Activated T-helper 1 cell treated with anti-CD3 and anti-CD28 coated beads, Interleukin-12 subunit alpha, Interleukin-12 subunit beta, Interleukin-2, Interleukin-4 antibody, amounts not matched to agents 30 ng/mL and 10 ng/mL and 1 ng/mL, durations not matched to agents 14 hours and 24 hours and 36 hours (primary cell): ENCODE measurements at places on chromosomes 16 and 17. TPM values are rescaled to one million over a fixed set of nuclear protein-coding genes. Genes with fewer than 3 reads are reported as not detected.
A peak's percentile ranks its signal among the peaks of the same experiment; 100 is the strongest.

Gene KRT27
- not detected in 2 replicates for total RNA-seq

DNA sequence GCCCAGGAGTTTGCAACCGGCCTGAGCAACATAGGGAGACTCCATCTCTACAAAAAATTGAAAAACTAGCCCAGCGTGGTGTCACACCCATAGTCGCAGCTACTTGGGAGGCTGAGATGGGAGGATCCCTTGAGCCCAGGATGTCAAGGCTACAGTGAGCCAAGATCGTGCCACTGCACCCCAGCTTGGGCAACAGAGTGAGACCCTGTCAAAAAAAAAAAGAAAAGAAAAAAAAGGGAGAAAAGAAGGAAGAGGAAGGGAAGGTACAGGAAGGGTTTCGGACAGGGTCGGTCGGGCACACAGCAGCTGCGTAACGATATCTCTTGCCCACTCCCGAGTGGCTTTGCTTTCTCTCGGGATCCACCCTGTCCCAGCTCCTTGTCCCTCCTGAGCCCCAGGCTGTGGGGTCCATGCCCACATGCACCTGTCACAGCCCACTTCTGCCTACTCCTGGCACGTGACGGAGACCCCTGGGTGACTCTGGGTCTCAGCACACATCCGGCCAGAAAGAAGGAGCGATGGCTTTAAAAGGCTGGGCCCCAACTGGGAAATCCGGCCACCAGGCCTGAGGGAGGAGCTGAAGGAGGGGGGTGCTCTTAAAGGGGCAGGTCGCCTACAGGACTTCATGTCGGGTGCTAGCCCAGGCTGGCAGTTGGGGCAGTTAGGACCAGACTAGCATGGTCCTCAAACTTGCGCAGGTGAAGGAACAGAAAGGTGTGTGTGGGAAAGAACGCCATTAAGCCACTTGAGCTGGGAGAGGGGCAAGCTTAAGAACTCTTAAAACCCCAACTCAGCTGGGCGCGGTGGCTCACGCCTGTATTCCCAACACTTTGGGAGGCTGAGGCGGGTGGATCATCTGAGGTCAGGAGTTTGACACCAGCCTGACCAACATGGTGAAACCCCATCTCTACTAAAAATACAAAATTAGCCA lies at the start of gene GHDC:
Gene GHDC (minus strand): TSS at position 526 of the 931 bp plus-strand sequence. CDS start 913 bp downstream, outside the sequence.
- peaks cover 5% of the 10 kb centered on the region for H3K36me3 ChIP-seq
- no peaks in the 10 kb centered on the region for H3K27me3 ChIP-seq
- H3K27ac ChIP-seq: peak within 1 kb of the TSS; percentile 95

Gene FBXL16
- 6.3 and 7.6 TPM in 2 replicates for total RNA-seq

- no peaks in the 10 kb centered on the region for H3K4me1 ChIP-seq
- H3K27ac ChIP-seq: no peak overlapping the region
- peaks cover 18% of the 10 kb centered on the region for H3K36me3 ChIP-seq
- H3K27me3 ChIP-seq: no peaks in the 10 kb centered on the region
These were observed 89.9 kb downstream of the ABR start for GRCh38 chr17:1089915-1090314.

Gene ATP5PD
- total RNA-seq: 152 and 165 TPM in 2 replicates

GRCh38 chr17:49687878-49688491 lies 10.1 kb upstream of the SPOP start:
- no peaks in the 10 kb centered on the region for H3K27me3 ChIP-seq
- H3K36me3 ChIP-seq: peaks cover 8% of the 10 kb centered on the region
- H3K4me3 ChIP-seq: peak overlapping the region; percentile 31
- DNase-seq: no peak

DNA sequence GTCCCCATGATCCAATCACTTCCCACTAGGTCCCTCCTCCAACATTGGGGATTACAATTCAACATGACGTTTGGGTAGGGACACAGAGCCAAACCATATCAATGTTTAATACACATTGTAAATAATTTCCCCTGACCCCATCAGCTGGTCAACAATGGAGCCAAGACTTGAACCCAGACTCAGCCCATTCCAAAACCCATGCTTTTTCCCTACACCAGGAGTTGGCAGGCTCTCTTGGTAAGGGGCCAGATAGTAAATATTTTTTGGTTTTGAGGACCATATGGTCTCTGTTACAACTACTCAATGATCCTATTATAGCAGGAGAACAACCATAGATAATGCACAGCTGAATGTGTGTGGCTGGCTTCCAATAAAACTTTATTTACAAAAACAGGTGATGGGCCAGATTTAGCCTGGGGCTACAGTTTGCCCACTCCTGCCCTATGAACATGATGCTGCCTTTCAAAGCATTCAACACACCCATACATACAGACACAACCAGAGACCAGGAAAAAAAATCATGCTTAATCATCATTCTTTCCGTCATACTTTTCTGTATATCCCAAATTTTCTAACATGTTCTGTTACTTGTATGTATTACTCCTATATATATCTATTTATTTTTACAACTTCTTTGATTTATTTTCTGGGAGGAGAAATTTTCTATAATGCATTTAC lies 22.1 kb upstream of the MSI2 start:
- H3K27me3 ChIP-seq: peaks cover 23% of the 10 kb centered on the region
- no peak overlapping the region for H3K4me3 ChIP-seq
- no peaks in the 10 kb centered on the region for H3K36me3 ChIP-seq
- no peak overlapping the region for H3K27ac ChIP-seq
- no peak for DNase-seq
- no peaks in the 10 kb centered on the region for H3K4me1 ChIP-seq

DNA sequence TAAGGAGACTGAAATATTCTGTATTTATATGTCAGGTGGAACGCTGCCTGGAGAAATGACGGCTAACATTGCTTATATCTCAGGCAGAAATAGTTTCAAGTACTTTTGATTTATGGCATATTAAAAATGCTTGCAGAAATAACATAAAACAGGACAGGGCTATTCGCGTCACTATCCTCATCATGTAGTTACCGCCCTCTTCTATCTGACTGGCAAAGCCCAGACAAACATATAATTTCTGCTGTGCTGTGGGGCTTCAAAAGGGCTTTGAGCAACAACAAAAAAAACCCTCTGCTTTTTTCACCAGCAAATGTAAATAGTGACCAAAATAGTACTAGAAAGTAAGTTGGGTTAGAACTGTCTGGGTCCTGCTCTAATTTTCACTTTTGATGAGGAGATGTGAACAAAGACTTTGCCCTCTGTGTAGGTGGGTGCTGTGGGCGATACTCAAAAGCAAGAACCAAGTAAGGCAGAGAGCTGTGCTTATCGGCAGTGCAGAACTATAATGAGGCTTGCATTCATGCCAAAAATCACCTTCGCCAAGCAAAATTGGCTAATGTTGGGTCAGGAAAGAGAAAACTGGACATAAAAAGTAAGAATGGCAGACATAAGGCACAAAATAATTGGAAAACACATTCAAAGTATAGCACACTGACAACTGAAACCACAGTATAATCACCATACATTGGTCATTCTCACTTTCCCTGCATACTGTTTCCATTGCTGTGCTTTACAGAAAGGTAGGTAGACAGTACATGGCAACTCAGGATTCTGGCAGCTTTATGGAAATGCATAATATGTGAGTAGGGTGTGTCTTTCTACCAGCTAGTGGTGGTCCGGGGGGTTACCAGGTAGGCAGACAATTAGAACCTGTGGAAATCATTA lies 151.2 kb upstream of the AXIN2 start:
- H3K36me3 ChIP-seq: no peaks in the 10 kb centered on the region
- no peaks in the 10 kb centered on the region for H3K4me1 ChIP-seq
- H3K27ac ChIP-seq: no peak overlapping the region
- no peak for DNase-seq
- H3K4me3 ChIP-seq: no peak overlapping the region

DNA sequence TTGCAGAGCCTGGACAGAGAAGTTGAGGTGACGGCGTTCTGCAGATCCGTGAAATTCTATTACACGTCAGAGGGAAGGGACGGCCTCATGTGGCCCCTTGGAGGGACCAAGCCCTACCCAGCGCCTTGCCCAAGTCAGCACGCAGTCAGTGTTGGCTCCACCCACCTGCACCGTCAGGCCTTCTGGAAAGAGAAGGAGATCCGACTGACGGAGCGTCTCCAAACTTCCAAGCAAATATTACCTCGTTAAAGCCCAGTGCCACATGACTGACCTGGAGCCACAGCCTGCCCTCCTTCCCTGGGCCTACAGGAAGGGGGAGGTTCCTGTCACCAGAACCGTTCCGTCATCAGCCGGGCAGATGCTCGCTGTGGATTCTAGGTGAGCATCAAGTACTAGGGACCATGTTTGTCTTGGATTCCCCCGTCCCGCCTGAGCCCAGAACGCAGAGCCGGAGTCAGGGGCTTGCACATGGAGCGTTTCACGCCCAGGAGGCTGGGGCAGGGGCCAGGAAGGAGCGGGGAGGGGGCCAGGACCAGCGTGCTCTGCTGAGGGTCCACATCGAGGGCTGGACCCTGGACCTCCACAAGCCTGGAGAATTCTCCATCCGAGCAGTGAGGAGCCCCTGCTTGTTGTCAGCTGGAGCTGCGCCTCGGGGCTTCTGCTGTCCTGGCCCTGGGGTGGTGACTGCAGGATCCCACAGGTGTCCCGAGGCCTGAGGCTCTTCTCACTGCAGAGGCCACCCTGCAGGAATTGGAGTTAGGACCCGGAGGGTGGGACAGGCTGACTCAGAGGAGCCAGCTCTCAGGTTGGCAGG lies 22.6 kb upstream of the METRNL start:
- H3K27ac ChIP-seq: no peak overlapping the region
- DNase-seq: no peak
- H3K36me3 ChIP-seq: no peaks in the 10 kb centered on the region
- H3K4me1 ChIP-seq: peaks cover 5% of the 10 kb centered on the region

Gene TRPV3
- 0.26 and 0.51 TPM in 2 replicates for total RNA-seq

- H3K27ac ChIP-seq: no peak overlapping the region
- H3K4me3 ChIP-seq: no peak overlapping the region
- DNase-seq: no peak
- no peaks in the 10 kb centered on the region for H3K4me1 ChIP-seq
- no peaks in the 10 kb centered on the region for H3K27me3 ChIP-seq
These were observed 56.2 kb downstream of the MAP2K6 start for GRCh38 chr17:69470702-69471101.

- DNase-seq: peak; percentile 46
- H3K4me3 ChIP-seq: peak overlapping the region; percentile 71
- peak overlapping the region; percentile 88 for H3K27ac ChIP-seq
- H3K27me3 ChIP-seq: peaks cover 2% of the 10 kb centered on the region
- H3K36me3 ChIP-seq: no peaks in the 10 kb centered on the region
These were observed 68.8 kb downstream of the AMFR start for GRCh38 chr16:56356276-56357240.

DNA sequence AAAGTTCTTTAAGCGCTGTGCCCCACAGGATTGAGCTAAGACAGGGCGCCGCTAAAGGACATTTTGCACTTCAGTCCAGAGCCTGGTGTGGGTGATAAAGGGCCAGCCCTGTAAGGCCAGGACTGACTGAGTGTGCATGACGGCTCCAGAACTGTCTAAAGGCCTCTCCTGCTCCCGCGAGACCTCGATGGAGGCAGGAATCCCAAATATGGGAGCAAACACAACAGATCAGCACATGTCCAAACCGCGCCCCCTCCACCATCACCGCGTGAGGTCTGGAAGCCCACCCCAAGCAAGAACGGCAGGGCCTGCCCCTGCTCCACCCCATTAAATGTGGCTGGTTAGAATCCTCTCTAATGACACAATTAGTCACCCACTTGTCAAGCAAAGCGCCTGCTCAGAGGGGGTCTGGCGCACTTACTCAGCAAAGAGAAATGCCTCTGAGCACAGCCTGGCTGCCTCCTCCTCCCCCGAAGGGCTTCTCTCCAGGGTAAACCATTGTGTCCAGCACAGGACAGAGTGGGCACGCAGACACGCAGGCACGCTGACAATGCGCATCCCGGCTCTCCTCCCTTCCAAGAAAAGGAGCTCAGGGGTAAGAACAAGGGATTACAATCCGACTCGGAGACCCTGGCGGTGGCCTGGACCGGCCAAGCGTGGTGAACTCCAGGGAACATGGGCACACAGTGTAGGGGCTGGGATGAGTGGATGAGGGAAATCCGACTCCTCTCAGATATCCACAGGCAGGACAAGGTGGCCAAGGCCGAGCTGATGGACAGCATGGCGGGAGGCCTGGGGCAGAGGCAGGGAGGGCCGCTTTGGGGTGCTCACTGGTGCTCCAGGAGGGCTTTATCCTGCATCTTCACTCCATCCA lies 1.5 kb downstream of the MXRA7 start:
- peak overlapping the region; percentile 75 for H3K4me3 ChIP-seq
- H3K36me3 ChIP-seq: peaks cover 12% of the 10 kb centered on the region
- H3K27ac ChIP-seq: no peak overlapping the region
- H3K27me3 ChIP-seq: peaks cover 6% of the 10 kb centered on the region
- H3K4me1 ChIP-seq: peaks cover 12% of the 10 kb centered on the region

Gene ZFPM1
- 20.6 and 21.7 TPM in 2 replicates for total RNA-seq

DNA sequence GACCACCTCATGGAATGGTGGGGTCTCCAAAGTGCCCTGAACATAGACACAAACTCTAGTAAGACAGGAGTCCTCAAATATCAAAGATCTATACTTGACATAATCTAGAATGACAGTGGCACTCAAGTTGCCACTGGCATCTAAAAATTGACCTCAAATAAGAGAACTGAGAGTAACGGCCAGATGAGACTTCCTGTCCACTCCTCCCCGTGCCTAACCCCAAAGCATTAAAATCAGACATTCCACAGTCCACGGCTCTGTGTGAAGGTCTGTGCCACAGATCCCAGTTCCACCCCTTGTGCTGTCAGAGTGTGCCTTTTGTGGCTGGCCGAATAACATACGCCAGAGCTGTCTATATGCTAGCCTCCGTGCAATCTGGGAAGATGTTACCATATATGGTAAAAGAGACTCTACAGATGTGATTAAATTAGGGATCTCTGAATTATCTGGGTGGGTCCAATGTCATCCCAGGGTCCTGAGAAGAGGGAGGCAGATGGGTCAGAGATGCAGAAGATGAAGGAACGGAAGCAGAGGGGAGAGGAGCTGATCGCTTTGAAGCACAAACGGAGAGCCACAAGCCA lies 21.0 kb upstream of the EVPL start:
- no peak for DNase-seq
- H3K4me1 ChIP-seq: peaks cover 2% of the 10 kb centered on the region
- no peak overlapping the region for H3K27ac ChIP-seq
- peaks cover 62% of the 10 kb centered on the region for H3K36me3 ChIP-seq
- H3K27me3 ChIP-seq: no peaks in the 10 kb centered on the region

Gene NIP7
- total RNA-seq: 80.7 and 85.8 TPM in 2 replicates

- no peaks in the 10 kb centered on the region for H3K4me1 ChIP-seq
- DNase-seq: no peak
- H3K4me3 ChIP-seq: no peak overlapping the region
- peaks cover 7% of the 10 kb centered on the region for H3K27me3 ChIP-seq
- H3K27ac ChIP-seq: no peak overlapping the region
- H3K36me3 ChIP-seq: no peaks in the 10 kb centered on the region
These were observed 170.6 kb downstream of the GSG1L start for GRCh38 chr16:27892879-27893278.

Gene NUBP1
- 39.8 and 42.4 TPM in 2 replicates for total RNA-seq

Gene CLCN7
- 61.7 and 68.7 TPM in 2 replicates for total RNA-seq

- H3K4me1 ChIP-seq: peaks cover 9% of the 10 kb centered on the region
- no peak overlapping the region for H3K4me3 ChIP-seq
- no peak overlapping the region for H3K27ac ChIP-seq
- H3K36me3 ChIP-seq: peaks cover 2% of the 10 kb centered on the region
- H3K27me3 ChIP-seq: no peaks in the 10 kb centered on the region
These were observed 4.3 kb downstream of the CENPX start for GRCh38 chr17:82018152-82018988.

- H3K36me3 ChIP-seq: no peaks in the 10 kb centered on the region
- H3K27ac ChIP-seq: no peak overlapping the region
- no peak for DNase-seq
- peaks cover 7% of the 10 kb centered on the region for H3K27me3 ChIP-seq
- peaks cover 19% of the 10 kb centered on the region for H3K4me1 ChIP-seq
- H3K4me3 ChIP-seq: no peak overlapping the region
These were observed 18.5 kb upstream of the TMIGD1 start for GRCh38 chr17:30352240-30352814.
